ENCODE measurements at places on chromosomes 7 and 10. TPM values are rescaled to one million over a fixed set of nuclear protein-coding genes. Genes with fewer than 3 reads are reported as not detected.

- no peak for DNase-seq
Measured at GRCh38 chr7:14851610-14852009, 50.9 kb downstream of the DGKB start.

The HSPA12A gene
- total RNA-seq = 33.5 TPM

GRCh38 chr7:29764227-29764626 is 42.1 kb upstream of the WIPF3 start:
- DNase-seq = no peak

- DNase-seq = peak; percentile 62
Measured at GRCh38 chr7:77759294-77759889, 38.8 kb downstream of the TMEM60 start.

DNA sequence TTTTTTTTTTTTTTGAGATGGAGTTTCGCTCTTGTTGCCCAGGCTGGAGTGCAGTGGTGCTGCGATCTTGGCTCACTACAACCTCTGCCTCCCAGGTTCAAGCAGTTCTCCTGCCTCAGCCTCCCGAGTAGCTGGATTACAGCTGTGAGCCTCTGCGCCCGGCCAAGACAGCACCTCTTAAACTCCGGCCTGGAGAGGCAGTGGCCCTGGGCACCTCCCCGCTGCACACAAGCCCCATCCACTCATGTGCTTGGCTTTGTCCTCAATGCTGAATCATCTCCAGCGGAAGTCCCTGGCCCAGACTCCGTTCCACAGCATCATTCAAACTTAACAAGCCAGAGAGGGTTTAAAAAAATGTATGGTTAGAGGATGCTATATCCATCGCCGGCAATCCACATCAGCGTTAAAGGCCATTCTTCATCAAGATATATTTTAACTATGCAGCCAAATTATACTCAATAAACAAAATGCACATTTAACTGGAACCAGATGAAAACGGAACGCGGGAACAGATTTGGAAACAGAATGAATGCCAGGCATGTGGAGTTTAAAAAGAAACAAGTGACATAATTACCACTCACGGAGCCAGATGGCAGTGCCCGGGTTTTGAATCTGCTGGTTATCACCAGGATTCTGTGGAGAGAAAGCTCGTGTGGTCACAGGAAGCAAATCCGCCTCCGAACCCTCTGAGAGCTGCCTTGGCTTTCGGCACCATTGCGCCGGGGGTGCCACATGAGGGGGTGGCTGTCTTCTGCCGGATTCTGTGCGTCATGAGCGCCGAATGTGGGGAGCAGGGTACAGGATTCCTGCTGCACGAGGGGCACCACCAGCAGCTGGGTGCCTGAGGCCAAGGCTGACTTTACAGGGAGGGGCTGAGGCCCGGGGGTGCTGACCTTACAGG is 45.6 kb upstream of the CFAP46 start:
- DNase-seq = peak; percentile 71

The DNAJC12 gene
- total RNA-seq = 2.5 TPM

Measured in kidney (tissue), 22 donors.